Smooth muscle cell of trachea (primary cell): ENCODE measurements at places on chromosomes 6 and 20. TPM values are rescaled to one million over a fixed set of nuclear protein-coding genes. Genes with fewer than 3 reads are reported as not detected.

The CNR1 gene
- not detected in 2 replicates for total RNA-seq

The COL11A2 gene
- total RNA-seq, result 0.15 and 1.2 TPM in 2 replicates

The GMDS gene
- total RNA-seq, result 13.2 and 26.6 TPM in 2 replicates

The TAAR2 gene
- total RNA-seq, result not detected in 2 replicates

The GNMT gene
- total RNA-seq, result 0.15 and 0.17 TPM in 2 replicates

The SCRT2 gene
- total RNA-seq, result not detected in 2 replicates
